Activated naive CD4-positive, alpha-beta T cell treated with anti-CD3 and anti-CD28 coated beads for 36 hours (primary cell): ENCODE measurements at places on chromosomes 6 and 20.

- no peak for DNase-seq
Observed at GRCh38 chr6:36355819-36356218, 19.1 kb upstream of the BNIP5 start.

- no peak for DNase-seq
Observed at GRCh38 chr6:57246307-57246706, 24.2 kb upstream of the RAB23 start.

- DNase-seq, result no peak
Observed at GRCh38 chr6:5007531-5007930, 3.7 kb upstream of the RPP40 start.

GRCh38 chr20:2687514-2687913, 5.1 kb upstream of the EBF4 start:
- DNase-seq, result no peak

GRCh38 chr6:163592872-163593271, 178.4 kb downstream of the QKI start:
- DNase-seq, result no peak

DNA sequence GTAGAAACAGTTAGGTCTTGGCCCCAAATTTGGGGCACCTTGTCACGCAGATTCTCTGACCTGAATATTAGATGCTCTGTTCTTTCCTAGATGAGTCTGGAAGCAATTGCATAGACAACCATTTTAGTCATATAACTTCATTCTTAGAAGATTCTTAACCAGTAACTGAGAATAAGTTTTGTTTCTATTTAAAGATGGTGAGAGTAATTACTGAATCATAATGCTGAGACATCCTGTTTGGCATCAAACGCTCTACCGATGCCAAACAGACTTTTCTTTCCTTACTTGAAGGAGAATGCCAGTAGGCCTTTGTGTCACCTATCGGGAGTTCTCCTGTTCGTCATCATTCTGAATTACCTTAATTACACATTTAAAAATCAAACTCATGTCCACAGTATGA, 131.6 kb upstream of the ID4 start:
- no peak for DNase-seq

- no peak for DNase-seq
Observed at GRCh38 chr6:17869010-17869752, 118.3 kb downstream of the KIF13A start.

- DNase-seq, result no peak
Observed at GRCh38 chr6:37588735-37589108, 89.0 kb upstream of the CCDC167 start.

GRCh38 chr6:106439459-106439858, 78.9 kb downstream of the CRYBG1 start:
- no peak for DNase-seq
